ENCODE measurements at places on chromosomes 13 and 19.

- no peak for DNase-seq
Measured at GRCh38 chr13:30731361-30732045, 3.8 kb upstream of the ALOX5AP start.

- no peak for DNase-seq
Measured at GRCh38 chr13:76481738-76482137, 404.5 kb downstream of the KCTD12 start.

DNA sequence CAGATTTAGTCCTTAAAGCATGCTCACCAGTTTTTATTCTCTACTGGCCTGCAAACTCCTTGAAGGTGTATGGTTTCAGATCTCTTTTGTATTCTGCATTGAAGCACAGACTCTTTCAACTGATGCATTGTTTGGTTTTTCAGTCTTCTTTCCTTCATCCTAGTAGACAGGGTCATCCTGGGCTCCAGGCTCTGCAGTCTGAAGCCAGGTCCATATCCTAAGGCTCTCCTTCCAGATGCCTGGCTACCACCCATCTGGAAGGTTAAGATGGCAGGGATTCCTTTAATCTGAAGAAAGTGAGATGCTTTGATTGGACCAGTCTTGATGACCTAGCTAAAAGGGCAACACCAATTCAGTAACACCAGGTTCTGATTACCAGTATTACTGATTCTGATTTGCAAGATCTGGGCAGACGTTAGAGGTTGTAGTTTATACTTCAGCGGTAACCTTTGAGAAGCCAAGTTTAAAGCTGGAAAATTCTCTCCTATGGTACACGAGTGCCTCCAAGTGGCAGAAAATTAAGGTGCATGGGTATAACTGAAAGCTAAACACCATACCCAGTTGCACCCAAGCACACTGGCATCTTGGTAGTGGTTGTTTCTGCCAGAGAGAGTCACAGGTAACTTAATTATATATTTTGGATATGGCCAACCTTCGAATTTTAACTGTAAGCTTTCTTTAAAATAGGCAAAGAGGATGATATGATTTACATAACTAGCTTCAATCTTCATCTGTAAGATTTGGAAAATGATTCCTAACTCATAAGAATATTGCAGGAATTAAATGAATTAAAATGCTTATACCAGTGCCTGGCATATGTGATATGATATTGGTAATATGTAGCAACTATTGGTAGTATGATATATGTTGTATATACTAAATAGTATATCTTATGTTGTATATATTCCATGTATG, 1651.9 kb upstream of the MIR17HG start:
- DNase-seq: no peak

DNA sequence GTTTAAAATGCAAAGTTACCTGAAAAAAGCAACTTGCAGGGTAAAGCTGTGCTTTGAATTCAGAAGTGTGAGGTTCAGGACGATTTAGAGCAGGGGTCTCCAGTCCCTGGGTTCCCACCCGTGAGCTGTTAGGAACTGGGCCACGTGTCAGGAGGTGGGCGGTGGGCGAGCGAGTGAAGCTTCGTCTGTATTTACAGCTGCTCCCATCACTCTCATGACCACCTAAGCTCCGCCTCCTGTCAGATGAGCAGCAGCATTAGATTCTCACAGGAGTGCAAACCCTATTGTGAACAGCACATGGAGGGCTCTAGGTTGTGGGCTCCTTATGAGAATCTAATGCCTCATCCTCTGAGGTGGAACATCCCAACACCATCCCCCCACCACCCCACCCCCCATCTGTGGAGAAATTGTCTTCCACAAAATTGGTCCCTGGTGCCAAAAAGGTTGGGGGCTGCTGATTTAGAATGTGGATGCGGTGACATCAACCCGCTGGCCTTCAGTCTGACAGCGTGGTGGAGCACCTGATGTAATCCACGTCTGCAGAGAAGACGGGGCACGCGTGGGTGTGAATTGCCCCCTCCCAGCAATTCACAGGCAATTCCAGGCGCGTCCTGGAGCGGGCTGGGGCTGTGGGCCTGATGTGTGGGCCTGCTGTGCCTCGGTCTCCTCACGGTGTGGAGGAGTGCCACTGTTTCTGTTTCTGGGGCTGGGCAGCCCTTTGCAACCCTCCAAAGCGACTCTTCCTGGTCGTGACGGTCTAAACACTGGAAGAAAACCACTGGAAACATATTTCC, 214.0 kb upstream of the SOX1 start:
- DNase-seq: no peak

- DNase-seq: no peak
Measured at GRCh38 chr13:49693877-49694276, 2.6 kb upstream of the EBPL start.

DNA sequence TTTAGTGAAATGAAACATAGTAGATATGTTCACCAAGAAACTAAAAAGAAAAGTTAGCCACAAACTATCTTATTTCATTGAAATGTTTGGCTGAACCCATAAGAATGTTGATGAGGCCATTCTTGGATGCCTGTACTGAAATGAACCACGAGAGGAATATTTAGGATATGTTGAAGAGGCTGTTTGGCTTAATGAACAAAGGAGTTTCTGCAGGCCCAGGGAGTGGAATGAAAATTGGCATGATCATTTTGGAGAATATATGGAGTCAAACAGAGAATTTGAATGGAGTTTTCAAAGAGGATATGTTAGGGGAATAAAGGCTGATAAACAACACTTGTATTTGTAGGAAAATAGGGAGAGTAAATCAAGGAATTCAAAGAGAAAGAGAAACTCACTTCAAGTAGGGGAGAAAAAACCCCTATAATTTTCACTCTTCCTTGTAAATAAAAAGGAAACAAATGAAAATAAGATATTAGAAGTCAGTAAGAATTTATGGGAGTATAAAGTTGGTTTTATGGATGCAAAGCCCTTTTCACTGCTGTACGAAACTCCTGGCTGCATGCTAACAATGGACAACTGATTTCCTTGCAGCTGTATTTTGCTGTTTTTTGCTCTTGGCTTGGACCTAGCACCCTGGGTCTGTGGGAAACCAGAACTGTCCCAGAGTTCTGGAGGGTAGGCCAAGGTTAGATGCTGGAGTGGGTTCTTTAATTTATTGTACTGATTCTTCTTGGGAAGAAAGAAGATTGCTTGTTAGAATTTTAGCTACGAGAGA, 36.5 kb downstream of the KL start:
- DNase-seq: no peak

- DNase-seq: no peak
Measured at GRCh38 chr19:3026768-3027167, 2.3 kb downstream of the TLE2 start.

GRCh38 chr19:42311657-42312056, 1.5 kb upstream of the TMEM145 start:
- no peak for DNase-seq

- DNase-seq: no peak
Measured at GRCh38 chr19:50516964-50517703, 3.4 kb upstream of the ASPDH start.
